Fibroblast of skin of right quadriceps (primary cell): ENCODE measurements at places on chromosomes 13 and 19.

DNA sequence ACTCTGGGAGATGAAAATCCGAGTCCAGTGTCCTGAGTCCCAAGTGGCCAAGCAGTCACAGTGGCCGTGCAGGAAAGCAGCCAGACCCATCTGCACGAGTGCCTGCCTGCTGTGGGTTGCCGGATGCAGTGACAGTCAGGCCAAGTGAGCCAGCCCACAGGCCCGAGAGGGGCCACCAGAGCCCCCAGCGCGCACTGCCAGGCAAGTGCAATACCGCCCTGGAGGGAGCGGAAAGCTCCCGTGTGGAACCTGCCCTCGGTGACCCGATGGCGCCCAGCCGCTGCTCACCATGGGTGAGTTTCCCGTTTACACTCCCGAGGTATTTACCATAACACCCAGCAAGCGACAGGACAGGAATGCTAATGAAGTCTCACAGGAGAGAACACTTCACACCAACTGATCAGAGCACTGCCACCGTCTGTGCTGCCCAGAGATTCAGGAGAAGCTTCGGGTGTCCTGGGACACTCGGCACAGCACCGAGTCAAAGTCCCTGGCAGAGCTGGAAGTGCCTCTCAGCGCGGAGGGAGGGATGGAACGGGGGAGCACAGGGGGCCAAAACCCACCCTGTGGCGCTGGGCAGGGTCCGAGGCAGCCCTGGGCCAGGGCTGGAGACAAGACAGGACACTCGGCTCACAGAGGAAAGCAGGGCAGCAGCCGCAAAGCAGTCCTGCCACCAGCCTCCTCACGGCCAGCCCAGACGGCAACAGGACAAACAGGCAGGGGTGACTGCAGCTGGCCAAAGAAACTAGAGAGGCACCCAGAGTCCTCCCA is 21.3 kb upstream of the TINCR start:
- no peak for DNase-seq

- no peak for DNase-seq
Measured at GRCh38 chr13:93158565-93158964, 68.0 kb upstream of the GPC6 start.

GRCh38 chr19:31742249-31742648 is 393.0 kb upstream of the TSHZ3 start:
- no peak for DNase-seq

DNA sequence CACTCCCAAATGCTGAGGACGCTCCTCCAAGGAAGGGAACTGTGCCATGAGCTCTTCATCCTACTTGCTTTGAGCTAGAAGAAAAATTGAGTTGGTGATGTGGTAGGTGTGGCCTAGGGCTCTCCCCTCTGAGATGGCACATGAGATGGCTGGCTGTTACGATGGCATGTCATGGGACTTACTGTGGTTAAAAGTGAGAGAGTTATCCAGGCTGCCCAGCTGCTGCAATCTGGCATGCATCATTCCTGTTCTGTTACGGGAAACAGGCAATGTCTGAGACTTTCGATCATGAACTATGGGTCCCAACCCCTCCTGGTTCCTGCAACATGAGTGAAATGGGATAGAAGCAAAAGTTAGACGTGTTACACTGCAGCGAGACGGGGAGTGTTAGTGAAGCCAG is 93.3 kb upstream of the SLC15A1 start:
- no peak for DNase-seq

DNA sequence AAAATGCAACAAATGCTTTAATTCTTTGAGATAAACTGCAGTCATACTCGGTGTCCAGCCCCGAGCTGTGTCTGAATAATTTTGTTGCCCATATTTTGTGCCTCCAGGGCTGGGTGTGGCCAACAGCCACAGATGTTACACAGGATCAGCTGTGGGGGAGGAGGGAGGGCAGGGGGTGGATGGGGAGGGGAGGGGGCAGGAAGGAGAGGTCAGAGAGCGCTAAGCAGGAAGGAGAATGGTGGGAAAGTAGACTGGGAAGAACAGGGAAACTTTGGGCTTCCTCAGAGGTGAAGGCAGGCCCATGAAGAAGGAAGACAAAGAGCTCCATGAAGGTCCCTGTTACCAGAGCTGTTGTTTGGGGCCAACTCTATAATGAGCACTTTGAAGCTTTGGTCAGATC is 295.8 kb downstream of the COG6 start:
- DNase-seq, result no peak

- DNase-seq, result peak; percentile 73
Measured at GRCh38 chr19:18208098-18208951, 4.5 kb upstream of the RAB3A start.

DNA sequence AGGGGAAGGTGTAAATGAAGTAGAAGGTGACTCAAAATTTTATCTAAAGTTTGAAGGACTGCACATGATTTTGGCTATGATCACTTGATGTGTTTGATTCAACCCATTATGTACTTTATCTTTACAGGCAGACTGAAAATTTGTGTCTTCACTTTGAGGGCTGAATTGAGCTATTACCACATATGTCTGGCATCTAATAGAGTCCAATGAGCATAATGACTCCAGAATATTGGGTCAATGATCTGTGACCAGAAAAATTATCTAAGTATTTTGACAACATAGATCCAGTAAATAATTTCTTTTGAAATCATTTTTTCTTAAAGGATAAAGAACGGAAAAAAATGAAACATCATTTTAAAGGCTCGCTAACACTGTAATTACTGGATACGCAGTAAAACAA is 2810.0 kb downstream of the PCDH9 start:
- DNase-seq, result no peak

DNA sequence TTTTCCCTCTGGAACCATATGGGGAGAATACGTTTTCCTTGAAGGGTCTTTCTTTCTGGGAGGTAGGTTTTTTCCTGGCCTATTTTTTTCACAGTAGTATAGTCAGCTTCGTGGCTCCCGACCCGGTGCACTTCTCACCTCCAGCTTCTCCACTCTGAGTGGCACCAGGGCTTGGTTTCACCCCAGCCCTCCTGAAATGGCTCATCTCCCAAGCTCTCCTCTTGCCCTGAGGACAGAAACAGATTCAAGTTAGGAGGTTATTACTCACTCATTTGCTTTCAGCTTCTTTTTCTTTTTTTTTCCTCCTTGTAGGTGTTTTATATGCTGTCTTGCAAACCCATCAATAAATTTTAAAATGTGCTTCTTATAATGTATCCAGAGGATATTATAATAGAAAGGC is 199.3 kb downstream of the RFC3 start:
- no peak for DNase-seq

DNA sequence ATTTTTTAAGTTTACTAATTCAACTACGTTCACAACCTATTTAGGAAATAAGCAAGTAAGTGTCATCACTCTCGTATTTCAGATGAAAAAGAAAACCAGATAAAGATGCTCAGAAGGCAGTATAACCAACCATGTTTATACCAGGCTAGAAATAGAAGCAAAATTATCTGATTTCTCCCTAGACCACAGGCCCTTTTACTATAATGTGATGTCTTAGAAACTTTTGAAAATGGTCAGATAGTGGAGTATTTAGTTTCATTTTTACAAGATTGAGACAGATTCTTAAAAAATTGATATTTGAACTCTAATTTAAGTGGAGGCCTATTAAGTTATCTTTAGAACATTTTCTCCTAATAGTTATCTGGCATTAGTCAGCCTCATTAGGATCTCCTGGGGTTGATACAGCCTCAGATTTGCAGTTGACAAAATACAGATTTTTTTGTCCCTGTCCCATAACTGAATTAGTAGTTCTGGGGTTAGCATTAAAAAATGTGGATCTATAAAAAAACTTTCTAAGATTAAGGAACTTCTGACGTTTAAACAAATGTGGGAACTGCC is 818.7 kb upstream of the PCDH9 start:
- DNase-seq, result no peak

- DNase-seq, result no peak
Measured at GRCh38 chr19:47058621-47059022, 10.2 kb upstream of the TMEM160 start.

DNA sequence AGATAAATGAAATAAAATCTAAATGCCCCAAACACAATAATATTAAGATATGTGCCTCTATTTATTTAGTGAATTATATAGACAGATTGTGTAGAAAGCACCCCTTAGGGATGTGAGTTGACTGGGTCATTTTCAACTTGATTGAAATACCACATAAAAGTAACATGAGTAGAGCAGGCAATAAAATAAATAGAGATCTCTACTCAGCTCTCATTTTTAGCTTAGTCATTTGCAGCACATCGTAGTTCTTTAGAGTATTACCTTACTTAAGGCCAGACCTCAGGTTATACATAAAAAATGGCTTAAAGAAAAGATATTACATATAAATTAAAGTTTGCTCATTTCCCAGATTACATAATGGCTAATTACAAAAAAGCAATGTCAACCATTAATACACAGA is 1525.6 kb upstream of the PRR20A start:
- no peak for DNase-seq

- DNase-seq, result no peak
Measured at GRCh38 chr19:9914001-9914314, 22.4 kb downstream of the OLFM2 start.

- peak; percentile 59 for DNase-seq
Measured at GRCh38 chr19:12872941-12873890, 8.0 kb downstream of the DNASE2 start.

DNA sequence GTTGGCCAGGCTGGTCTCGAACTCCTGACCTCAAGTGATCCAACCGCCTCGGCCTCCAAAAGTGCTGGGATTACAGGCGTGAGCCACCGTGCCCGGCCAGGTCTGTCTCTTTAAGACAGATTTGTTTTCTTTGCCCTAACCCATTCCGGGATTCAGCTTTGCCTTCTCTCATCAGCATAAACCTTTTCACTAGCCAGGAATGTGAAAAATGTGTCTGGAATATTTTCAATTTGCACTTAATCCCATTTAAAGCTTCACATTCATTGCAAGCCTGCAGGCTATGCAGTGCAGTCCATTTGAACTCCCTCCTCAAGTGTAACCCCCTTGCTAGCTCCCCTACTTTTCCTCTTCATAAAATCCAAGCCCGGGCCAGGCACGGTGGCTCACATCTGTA is 880 bp upstream of the TMEM160 start:
- DNase-seq, result peak; percentile 76

- DNase-seq, result peak; percentile 95
Measured at GRCh38 chr13:102707467-102707866, 12.6 kb upstream of the METTL21C start.

DNA sequence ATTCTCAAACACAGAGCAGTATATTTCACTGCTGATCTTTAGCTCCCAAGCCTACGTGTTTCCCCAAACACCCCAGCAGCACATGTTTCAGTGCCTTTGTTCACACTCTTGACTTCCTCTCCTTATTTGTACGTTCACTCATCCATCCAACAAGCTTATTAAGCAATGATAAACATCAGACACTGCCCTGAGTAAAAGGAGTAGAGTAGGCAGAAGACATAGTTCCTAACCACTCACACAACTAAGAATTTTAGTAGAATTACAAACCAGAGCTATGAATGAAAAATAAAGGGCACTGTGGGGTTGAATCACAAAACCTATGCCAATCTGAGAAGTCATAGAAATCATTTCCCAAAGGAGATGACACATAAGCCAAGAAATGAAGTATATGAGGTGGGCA is 213.5 kb downstream of the DIAPH3 start:
- peak; percentile 17 for DNase-seq

GRCh38 chr13:30421093-30422053 is 920 bp upstream of the UBE2L5 start:
- peak; percentile 87 for DNase-seq

GRCh38 chr13:62375653-62376052 is 960.0 kb upstream of the PCDH20 start:
- no peak for DNase-seq
